CD4-positive, alpha-beta T cell treated with Interleukin-1 beta for 1 hour (primary cell): ENCODE measurements at places on chromosomes 13 and 19.
A peak's percentile ranks its signal among the peaks of the same experiment; 100 is the strongest.

DNA sequence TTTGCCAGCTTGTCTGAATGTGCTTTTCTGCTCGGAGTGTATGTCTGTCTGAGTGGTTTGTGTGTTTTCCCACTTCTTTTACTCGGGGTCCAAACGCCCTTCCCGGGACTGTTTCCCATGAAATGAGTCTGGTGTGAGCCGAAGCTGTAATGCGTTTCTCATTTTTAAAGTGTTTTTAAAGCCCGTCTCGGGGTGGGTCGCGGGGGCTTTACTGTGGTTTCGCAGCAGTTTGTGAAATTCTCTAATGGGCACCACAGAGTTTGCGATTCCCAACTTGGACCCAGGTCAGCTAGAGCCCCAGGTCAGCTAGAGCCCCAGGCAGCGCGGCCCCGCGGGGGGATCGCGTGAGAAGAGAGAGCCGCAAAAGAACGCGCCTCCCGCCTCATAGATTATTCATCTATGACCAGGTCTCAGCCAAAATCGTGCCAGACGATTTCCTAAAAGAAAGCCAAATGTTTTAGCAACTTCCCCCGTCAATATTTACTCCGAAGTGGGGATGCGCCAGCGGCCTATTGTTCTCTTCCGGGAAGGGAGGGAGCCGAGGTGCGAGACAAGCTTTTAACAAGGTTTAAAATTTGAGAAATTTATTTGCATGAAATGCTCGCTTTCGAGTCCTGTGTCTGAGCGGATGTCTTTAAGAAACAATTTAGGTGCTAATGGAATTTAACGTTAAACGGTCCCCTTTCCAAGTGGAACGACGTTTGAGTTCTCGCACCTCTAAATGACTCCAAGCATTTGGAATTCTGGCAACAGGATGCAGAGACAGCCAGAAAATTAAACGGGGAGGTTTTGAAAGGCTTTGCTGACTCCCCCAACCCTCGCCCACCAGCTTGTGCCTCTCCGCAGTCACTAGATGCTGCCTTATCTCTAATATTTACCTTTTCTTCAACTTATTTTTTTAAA, 2.2 kb downstream of the ZIC2 start:
- no peak for DNase-seq

DNA sequence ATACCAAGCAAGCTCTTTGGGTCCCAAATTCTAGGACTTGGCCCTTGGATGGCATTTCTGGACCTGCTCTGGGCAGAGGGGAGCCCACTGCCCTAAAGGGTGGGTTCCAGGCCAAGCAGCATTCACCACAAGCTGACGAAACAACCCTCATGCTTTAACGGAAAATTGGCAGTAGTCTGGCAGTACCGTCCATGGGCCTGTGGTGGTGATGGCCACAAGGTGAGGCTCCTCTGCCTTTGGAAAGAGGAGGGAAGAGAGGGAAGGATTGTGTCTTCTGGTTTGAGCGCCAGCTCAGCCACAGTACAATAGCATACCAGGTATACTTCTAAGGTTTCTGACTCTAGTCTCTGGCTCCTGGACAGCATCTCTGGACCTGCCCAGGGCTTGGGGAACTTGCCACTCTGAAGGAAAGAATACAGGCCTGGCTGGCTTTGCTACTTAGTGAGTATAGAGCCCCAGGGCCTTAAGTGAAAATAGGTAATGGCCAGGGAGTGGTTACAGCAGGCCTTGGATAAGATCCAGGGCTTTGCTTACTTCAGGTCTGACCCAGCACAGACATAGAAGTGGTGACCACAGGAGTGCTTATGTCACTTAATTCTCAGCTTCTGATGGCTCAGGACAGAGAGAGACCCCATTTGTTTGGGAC, 595.5 kb downstream of the LMO7 start:
- DNase-seq: no peak

- DNase-seq: peak; percentile 74
These were observed 11.7 kb downstream of the PRR36 start for GRCh38 chr19:7862413-7862951.

DNA sequence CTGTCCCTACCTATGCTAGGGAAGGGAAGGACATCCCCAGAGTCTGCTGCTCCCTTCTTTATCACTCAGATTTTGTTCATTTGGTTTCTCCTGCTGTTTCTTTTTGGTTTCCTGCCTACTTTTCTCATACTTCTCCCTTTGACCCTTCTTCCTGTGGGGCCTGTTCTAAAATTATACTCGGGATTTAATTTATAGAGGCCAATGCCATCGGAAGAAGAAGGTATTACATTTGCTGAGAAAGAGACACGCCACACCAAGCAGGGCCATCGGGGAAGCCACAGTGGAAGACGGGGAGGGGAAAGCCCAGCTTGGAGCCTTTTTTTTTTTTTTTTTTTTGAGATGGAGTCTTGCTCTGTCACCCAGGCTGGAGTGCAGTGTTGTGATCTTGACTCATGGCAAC, 46.8 kb upstream of the FARP1 start:
- no peak for DNase-seq

GRCh38 chr13:80134346-80134745, 206.6 kb downstream of the SPRY2 start:
- DNase-seq: no peak

- no peak for DNase-seq
These were observed 3.0 kb downstream of the C19orf33 start for GRCh38 chr19:38307076-38307475.

GRCh38 chr19:19543640-19544039, 5.6 kb downstream of the CILP2 start:
- no peak for DNase-seq

DNA sequence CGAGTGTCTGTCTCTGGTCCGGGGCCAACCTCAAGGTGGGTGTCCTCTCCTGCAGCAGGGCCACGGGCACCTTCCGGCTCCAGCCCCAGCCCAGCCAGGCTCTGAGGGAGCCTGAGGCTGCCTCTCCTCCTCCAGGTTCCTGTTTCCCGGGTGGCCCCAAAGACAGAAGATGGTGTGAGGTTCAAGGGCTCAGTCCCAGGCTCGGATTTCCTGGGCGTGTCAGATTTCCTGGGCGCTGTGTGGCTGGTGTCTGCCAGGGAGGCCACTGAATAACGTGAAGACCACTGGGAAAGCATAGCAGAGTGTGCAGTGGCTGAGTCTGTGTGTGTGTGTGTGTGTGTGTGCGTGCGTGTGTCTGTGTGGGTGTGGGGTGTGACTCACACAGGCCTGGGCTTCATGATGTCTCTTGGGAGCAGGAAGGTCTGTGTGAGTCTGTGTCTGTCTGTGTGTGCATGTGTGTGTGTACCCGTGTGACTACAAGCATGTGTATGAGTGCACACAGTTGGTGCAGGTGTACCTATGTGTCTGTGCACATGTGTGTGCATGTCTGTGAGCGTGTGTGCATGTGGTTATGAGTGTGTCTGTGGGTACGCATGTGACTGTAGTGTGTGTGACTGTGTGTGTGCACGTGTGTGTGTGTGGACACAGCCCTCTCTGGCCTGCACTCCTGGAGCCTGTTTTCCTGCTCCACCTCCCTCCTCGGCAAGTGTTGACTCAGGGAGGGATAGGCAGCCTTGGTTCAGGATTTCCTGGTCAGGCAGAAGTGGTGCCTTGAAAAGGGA, 28.3 kb downstream of the CEBPA start:
- DNase-seq: no peak

DNA sequence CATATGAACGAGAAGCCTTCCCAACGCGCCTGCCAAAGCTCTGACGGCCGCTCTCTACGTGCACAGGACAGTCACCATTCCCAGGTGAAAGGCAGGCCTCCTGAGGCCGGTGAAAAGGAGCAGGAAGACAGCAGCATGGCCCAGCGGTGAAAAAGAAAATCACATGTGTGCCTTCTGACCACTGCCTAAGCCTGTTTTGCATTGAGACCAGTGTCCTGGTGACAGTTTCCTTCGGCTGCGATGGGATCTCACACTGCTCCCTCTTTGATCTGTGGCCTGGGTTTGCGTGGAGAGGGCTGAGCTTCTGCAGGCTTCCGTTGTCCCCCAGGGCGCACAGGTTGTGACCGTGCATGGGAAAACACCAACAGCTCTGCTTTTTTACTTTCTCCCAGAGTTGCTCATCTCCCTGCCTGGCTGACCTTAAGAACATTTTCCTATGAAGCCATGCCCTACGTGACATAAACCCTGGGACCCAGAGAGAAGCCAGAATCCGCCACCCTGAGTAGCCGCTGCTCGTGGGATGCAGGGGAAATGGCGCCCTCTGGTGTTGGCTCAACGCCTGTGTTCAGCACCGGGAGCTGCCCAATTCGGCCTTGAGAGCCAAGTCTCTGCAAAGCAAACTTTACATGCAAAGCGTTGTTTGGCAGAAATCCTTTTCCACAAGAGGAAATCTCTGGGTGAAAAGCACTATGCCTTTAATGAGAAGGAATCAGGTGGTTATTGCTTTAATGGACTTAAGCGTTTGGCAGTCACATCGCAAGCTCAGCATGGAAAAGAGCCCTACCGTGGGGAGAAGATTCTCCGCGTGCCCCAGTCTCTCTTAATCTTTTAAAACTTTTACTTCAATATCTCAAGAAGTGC, 112.2 kb upstream of the GPR12 start:
- DNase-seq: peak; percentile 44

DNA sequence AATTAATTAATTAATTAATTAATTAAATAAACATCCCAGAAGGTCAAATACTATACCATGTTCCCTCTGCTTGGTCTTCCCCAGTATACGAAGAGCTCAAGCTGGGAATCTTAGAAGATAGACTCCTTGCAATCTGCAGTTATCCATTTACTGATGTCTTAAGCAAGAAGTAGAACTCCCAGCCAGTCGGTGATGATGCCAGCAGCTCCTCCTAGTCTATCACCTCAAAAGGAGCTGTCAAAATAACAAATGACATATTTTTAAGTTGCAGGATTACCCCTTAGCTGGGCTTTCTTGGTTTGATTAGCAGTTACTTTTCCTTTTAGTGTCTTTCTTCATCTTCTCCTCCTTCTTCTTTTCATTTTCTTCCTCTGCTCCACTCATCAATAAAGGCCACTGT, 6.0 kb upstream of the ZNF507 start:
- no peak for DNase-seq

GRCh38 chr13:102028206-102028605, 373.6 kb downstream of the FGF14 start:
- DNase-seq: no peak

- no peak for DNase-seq
These were observed 5.9 kb downstream of the ARHGEF1 start for GRCh38 chr19:41888926-41889325.

- DNase-seq: no peak
These were observed 13.4 kb upstream of the MTRF1 start for GRCh38 chr13:41276824-41277223.

- no peak for DNase-seq
These were observed 79.3 kb upstream of the STK24 start for GRCh38 chr13:98656223-98656622.

DNA sequence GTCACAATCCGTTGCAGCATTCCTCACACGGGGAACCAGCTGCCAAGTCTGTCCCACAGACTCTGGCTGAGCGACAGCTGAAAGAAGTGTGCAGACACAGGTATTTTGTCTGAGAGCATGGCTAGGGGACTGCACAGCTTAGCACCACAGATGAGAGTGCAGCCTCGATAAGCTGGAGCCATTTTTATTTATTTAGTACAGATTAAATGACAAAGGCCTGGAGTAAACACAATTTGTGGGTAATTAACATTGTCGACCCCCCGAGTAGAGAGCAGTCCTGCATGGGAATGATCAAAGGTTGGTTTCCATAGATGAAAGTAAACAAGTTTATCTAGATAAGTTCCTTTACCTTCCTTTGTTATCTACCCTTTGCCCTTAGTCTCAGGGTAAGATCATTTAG, 836.2 kb downstream of the DACH1 start:
- DNase-seq: no peak

- DNase-seq: no peak
These were observed 4.4 kb downstream of the KLF5 start for GRCh38 chr13:73063166-73063565.

- DNase-seq: no peak
These were observed 45.6 kb downstream of the RNASEH2B start for GRCh38 chr13:50955241-50955640.

GRCh38 chr13:33033986-33034385, 17.8 kb downstream of the KL start:
- no peak for DNase-seq

- peak; percentile 32 for DNase-seq
These were observed 14.5 kb downstream of the SHISA2 start for GRCh38 chr13:26037302-26037701.

GRCh38 chr19:18456974-18457373, 19.0 kb upstream of the ISYNA1 start:
- DNase-seq: no peak

GRCh38 chr13:97223711-97224541, 1.8 kb downstream of the MBNL2 start:
- peak; percentile 52 for DNase-seq

DNA sequence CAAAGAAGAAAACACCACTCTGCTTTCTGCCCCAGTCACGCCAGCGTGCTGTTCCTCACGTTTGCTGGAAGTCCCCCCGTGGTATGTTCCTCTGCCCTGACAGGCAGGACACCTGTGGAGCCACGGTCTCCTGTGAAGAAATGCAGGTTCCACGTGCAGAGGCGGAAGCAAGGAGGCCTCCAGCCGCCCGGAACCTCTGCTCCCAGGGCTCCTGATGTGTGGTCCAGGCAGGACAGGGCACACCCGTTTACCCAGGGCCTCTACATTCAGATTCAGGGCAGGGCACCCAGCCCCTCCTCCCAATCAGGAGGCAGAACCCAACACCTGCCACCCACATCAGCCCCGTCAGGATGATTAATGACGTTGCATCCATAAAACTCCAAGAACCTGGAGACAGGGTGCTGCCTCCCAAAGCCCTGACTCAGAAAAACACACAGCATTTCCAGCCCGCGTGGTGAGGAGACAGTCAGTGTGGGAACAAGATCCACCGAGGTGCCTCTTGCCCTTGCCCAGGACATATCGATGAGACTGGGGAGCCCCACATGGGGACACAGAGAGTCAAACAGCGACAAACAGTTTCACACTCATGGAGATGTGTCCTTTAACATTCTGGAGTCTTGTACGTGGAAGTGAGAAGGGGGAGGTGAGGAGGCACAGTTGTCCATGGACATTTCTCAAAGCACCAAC, 76.2 kb downstream of the COL4A1 start:
- no peak for DNase-seq

GRCh38 chr19:34644991-34645461, 31.9 kb downstream of the SCGB2B2 start:
- DNase-seq: no peak
